Skin of body (tissue), 3 donors: ENCODE measurements at places on chromosomes 11 and 22. TPM values are rescaled to one million over a fixed set of nuclear protein-coding genes. Genes with fewer than 3 reads are reported as not detected.

Gene NTM
- 10.8 TPM for total RNA-seq

Gene TSPAN32
- total RNA-seq = 1.2 TPM

Gene PLAAT3
- 21.6 TPM for total RNA-seq

Gene PTGDR2
- 0.59 TPM for total RNA-seq

Gene CPT1A
- 13.6 TPM for total RNA-seq

Gene TRIM29
- total RNA-seq = 206 TPM

Gene WDR74
- total RNA-seq = 36.1 TPM

Gene VPREB1
- not detected for total RNA-seq

Gene ALDH3B1
- 2.1 TPM for total RNA-seq

Gene GUCY1A2
- total RNA-seq = 10.6 TPM

Gene GRAP2
- total RNA-seq = 3.5 TPM

Gene OR52I1
- not detected for total RNA-seq

Gene BET1L
- total RNA-seq = 17.8 TPM

Gene E2F8
- 2.7 TPM for total RNA-seq

Gene DERL3
- 0.49 TPM for total RNA-seq

Gene TPBGL
- not detected for total RNA-seq

Gene TMEM191C
- 1.8 TPM for total RNA-seq

Gene ZNF280B
- 0.59 TPM for total RNA-seq

Gene DAGLA
- 1.1 TPM for total RNA-seq

Gene MS4A6E
- total RNA-seq = not detected

Gene ZBTB16
- total RNA-seq = 25.6 TPM

Gene CASP1
- total RNA-seq = 57.9 TPM

Gene MRGPRX4
- total RNA-seq = not detected

Gene MB
- 21.4 TPM for total RNA-seq

Gene CDKN1C
- total RNA-seq = 53.0 TPM

Gene IFITM10
- 0.99 TPM for total RNA-seq

Gene DGCR6
- total RNA-seq = 3.2 TPM

Gene SLC22A9
- not detected for total RNA-seq

Gene CD6
- 0.39 TPM for total RNA-seq

Gene RNF121
- total RNA-seq = 23.7 TPM

Gene SLC17A6
- total RNA-seq = 0.10 TPM

Gene TUBA8
- total RNA-seq = 2.5 TPM

Gene BCO2
- 4.9 TPM for total RNA-seq

Gene PDE3B
- total RNA-seq = 16.1 TPM

Gene ZP1
- total RNA-seq = 0.49 TPM

Gene WNT11
- total RNA-seq = 33.0 TPM

Gene PHF21A
- total RNA-seq = 26.3 TPM

Gene SYTL2
- total RNA-seq = 40.4 TPM

Gene EXPH5
- 17.6 TPM for total RNA-seq

Gene DBX1
- not detected for total RNA-seq

Gene GALNT18
- 12.9 TPM for total RNA-seq

Gene KRTAP5-6
- total RNA-seq = not detected

Gene BMAL1
- total RNA-seq = 23.0 TPM

Gene YPEL4
- total RNA-seq = 1.1 TPM

Gene OR4C3
- total RNA-seq = not detected

Gene TBX10
- not detected for total RNA-seq

Gene DDTL
- total RNA-seq = 0.20 TPM

Gene MPPED2
- 9.0 TPM for total RNA-seq

Gene RCOR2
- total RNA-seq = 2.1 TPM

Gene DDIAS
- total RNA-seq = 3.3 TPM

Gene FAM180B
- total RNA-seq = 0.99 TPM

Gene OR5L1
- not detected for total RNA-seq

Gene SMARCB1
- total RNA-seq = 24.8 TPM

Gene ANO1
- total RNA-seq = 6.8 TPM

Gene PDGFB
- 10.9 TPM for total RNA-seq

Gene OR8G5
- not detected for total RNA-seq

Gene RNF169
- total RNA-seq = 21.8 TPM
